ENCODE measurements at places on chromosomes 6 and 20.

GRCh38 chr6:120918137-120918536 lies 416.1 kb downstream of the TBC1D32 start:
- no peaks in the 10 kb centered on the region for H3K4me1 ChIP-seq
- H3K27me3 ChIP-seq = no peaks in the 10 kb centered on the region
- H3K4me3 ChIP-seq = no peak overlapping the region
- no peak for DNase-seq
- H3K27ac ChIP-seq = no peak overlapping the region

DNA sequence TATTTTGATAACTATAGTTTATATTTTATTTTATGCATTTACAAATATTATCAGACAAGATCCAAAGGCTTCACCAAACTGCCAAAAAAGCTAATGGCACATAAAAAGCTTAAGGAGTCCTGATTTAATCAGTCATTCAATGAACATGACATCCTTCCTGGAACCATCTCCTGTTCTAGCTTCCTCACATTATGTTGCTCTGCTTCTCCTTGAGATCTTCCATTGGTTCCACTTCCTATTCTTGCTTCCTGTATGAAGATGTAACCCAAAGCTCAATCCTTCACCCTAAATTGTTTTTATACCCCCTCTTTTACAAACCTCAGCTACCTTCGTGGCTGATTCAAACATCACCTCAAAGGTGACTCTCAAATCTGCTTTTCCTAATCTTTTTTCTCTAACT lies 4.5 kb upstream of the BRD2 start:
- H3K4me1 ChIP-seq = peaks cover 17% of the 10 kb centered on the region
- H3K27ac ChIP-seq = no peak overlapping the region
- DNase-seq = no peak
- H3K36me3 ChIP-seq = no peaks in the 10 kb centered on the region
- H3K4me3 ChIP-seq = no peak overlapping the region

DNA sequence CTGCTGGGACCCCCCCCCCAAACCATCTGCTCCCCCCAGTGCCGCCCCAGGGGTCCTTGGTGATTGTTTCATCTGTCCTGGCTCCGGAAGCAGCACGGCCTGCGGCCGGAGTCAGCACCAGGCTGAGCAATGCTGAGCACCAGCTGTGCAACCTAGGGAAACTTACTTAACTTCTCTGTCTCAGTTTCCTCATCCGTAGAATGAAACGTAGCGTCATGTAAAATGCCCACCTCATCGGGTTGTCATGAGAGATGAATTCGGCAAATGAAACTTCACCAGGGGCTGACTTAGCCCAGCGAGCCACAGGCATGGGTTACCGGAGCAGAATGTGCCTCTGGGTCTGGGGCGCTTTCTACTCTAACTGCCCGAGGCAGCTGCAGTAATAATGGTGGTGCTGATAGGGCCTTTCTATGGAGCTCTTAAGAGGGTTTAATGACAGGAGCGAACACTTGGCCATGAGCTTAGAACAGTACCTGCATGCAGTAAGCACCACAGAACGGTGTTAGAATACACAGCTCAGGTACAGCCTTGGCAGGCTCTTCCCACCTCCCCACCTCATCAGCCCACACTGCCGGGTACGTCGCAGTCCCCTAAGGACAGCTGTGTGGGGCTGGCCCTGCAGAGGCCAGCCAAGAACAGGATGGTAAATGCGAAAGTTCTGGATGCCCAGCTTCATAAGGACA lies 1.7 kb downstream of the THBS2 start:
- H3K4me3 ChIP-seq = no peak overlapping the region
- no peak overlapping the region for H3K27ac ChIP-seq
- peaks cover 51% of the 10 kb centered on the region for H3K27me3 ChIP-seq
- DNase-seq = no peak
- H3K4me1 ChIP-seq = peaks cover 6% of the 10 kb centered on the region
- no peaks in the 10 kb centered on the region for H3K36me3 ChIP-seq

DNA sequence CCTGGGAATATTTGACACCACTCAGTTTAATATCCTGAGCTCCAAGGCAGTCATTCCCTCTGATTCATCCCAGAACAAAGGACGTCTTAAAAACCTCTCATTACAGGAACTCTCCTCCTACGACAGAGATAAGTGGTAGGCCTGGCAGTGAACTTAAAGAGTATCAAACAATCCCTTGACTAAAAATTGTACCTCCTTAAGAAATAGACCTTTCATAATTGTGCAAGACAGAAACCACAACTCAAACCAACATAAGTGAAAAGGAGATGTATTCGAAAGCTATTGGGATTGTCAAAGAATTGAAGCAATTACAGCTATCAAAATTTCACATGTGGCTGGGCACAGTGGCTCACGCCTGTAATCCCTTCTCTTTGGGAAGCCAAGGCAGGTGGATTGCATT lies 19.1 kb upstream of the BNIP5 start:
- DNase-seq = no peak
- H3K4me3 ChIP-seq = no peak overlapping the region
- no peak overlapping the region for H3K27ac ChIP-seq
- peaks cover 15% of the 10 kb centered on the region for H3K4me1 ChIP-seq
- no peaks in the 10 kb centered on the region for H3K27me3 ChIP-seq
- no peaks in the 10 kb centered on the region for H3K36me3 ChIP-seq

DNA sequence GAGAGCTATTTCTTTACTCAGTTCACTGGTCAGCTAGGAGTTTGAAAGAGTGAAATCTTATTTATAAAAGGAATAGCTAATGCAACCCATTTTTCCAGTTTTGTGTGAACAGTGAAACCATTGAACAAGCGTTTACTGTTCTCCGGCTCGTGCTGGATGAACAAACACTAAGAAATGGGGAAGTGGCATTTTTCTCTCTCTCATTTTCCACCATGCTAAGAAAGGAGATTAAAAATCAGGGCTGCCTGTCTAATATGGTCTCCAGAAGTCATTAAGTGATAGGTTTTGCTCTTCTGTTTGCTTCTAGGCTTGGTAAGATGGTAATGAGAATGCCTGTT lies 774 bp upstream of the SFT2D1 start:
- H3K4me1 ChIP-seq = peaks cover 21% of the 10 kb centered on the region
- peak overlapping the region; percentile 93 for H3K27ac ChIP-seq
- no peak for DNase-seq

DNA sequence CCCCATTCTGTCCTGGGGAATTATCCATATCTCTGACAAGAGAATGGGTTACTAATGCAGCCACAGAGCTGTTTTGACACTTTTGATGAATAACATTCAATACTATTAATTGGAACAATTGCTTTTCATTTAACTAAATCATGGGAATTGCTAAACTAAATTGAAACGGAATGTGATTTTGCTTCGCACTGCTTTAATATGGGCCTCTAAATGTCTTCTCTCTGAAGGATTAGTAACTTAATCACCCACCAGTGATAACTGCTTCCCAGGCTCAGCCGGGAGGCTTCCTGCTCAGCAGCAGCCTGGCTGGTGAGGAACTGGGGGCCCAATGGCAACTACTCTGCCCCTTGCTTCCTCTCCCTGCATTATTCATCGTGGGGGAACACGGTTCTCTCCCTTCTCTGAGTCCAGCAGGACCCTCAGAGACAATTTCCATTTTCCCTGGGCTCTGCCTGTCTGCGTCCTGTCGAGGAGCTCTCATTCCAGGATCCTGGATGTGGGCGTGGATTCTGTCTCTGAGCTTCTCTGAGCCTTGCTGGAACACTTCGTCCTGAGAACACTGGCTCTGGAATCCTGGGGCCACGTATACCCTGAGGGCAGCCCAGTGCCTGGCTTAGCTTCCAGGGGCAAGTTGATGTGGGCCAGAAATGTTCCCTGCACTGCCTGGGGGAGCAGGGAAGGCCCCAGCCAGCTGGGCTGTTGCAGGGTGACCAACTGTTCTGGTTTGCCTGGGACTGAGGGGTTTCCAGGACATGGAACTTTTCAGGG lies 308.9 kb downstream of the DHX35 start:
- H3K27ac ChIP-seq = peak overlapping the region; percentile 56
- no peaks in the 10 kb centered on the region for H3K36me3 ChIP-seq
- H3K4me3 ChIP-seq = no peak overlapping the region
- H3K27me3 ChIP-seq = no peaks in the 10 kb centered on the region

DNA sequence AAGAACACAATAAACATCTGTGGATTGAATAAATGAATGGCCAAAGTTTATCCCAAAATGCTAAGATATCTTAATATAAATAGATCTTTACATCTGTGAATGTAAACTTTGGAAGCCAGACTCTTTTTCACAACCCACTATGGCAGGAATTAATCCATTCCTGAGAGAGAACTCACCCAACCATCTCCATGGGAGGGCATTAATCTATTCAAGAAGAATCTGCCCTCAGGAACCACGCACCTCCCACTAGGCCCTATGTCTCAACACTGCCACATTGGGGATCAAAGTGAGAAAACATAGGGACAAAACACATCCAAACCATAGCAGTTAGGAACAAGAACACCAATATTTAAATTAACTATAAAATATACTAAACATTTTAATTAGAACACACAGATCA lies 3.4 kb downstream of the UBE3D start:
- no peak overlapping the region for H3K27ac ChIP-seq
- H3K27me3 ChIP-seq = no peaks in the 10 kb centered on the region
- no peak overlapping the region for H3K4me3 ChIP-seq
- no peak for DNase-seq

- H3K36me3 ChIP-seq = no peaks in the 10 kb centered on the region
- peaks cover 23% of the 10 kb centered on the region for H3K4me1 ChIP-seq
- no peak for DNase-seq
- H3K4me3 ChIP-seq = no peak overlapping the region
- no peak overlapping the region for H3K27ac ChIP-seq
Observed at GRCh38 chr6:33826537-33826936, 22.7 kb upstream of the MLN start.

- no peak overlapping the region for H3K4me3 ChIP-seq
- H3K36me3 ChIP-seq = no peaks in the 10 kb centered on the region
- H3K4me1 ChIP-seq = peaks cover 6% of the 10 kb centered on the region
- H3K27me3 ChIP-seq = no peaks in the 10 kb centered on the region
- no peak for DNase-seq
Observed at GRCh38 chr6:166317261-166318212, 9.3 kb upstream of the PRR18 start.

- peaks cover 5% of the 10 kb centered on the region for H3K4me1 ChIP-seq
- no peak for DNase-seq
- no peak overlapping the region for H3K4me3 ChIP-seq
- H3K27me3 ChIP-seq = no peaks in the 10 kb centered on the region
- no peaks in the 10 kb centered on the region for H3K36me3 ChIP-seq
Observed at GRCh38 chr6:55524441-55524840, 54.6 kb downstream of the HMGCLL1 start.

DNA sequence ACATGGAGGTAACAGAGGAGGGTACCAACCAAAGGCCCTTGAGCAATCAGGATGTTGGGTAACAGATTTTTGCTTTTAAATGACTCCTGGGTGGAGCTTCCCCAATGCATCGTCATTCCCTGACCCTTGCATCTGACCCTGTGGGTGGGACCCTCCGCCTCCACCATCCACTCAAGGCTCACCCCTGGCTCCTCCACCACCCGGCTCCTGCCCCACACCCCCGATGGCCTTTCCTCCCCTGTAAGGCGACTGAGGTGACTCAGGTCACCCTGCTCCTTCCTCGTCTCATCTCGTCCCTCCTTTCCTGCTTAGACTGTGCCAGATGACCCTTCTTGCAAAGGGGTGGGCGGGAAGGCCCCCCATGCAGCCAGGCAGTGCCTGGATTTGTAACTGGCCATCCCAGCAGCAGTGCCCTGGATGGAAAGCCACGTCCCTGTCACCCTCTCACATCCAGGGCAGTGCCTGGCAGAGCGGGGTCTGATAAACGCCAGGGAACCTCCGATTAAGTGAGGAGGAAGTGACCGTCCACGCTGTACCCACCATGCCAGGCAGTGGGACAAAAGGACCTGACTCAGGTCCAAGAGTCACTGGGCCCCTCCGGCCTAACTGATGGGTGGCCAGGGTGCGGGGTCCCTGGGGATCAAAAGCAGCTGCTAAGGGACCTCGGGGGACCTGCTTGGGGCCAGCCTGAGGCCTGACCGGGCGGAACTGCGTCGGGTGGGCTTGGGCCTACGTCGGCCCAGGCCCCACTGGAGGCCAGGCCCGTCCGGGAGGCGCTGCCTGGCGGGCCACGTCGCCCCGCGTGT lies 624 bp upstream of the NPEPL1 start:
- no peak for DNase-seq
- H3K27me3 ChIP-seq = no peaks in the 10 kb centered on the region
- peaks cover 34% of the 10 kb centered on the region for H3K4me1 ChIP-seq
- peak overlapping the region; percentile 87 for H3K27ac ChIP-seq
- H3K4me3 ChIP-seq = no peak overlapping the region

Measured in hepatocyte (in vitro differentiated cells).